Aorta (tissue), 5 donors: ENCODE measurements at places on chromosomes 13 and 19. TPM values are rescaled to one million over a fixed set of nuclear protein-coding genes. Genes with fewer than 3 reads are reported as not detected.
A peak's percentile ranks its signal among the peaks of the same experiment; 100 is the strongest.

GRCh38 chr13:95652244-95652764 lies 7.8 kb upstream of the DZIP1 start:
- no peak for DNase-seq

DNA sequence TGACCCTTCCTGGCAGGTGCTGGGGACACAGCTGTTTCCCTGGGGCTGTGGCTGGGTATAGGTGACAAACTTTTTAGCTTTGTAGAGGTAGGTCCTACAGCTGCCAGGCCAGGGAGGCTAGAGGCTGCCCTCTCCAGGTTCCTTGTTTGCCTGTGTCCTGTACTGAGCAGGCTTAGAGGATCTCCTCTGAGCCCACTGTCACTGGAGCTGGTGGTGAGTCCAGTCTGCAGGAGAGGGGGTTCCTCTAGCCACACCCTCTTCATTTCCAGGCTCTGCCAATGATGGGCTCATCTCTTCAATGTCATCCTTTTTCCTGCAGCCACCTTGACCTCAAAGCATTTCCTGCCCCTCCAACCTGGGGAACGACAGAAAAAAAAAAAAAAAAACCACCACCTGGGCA lies 12.6 kb upstream of the RAB11B start:
- peak; percentile 12 for DNase-seq

- DNase-seq = no peak
Measured at GRCh38 chr19:17504456-17504855, 7.0 kb upstream of the PGLS start.

- peak; percentile 84 for DNase-seq
Measured at GRCh38 chr19:40466219-40466984, 399 bp upstream of the SPTBN4 start.

DZIP1 gene
- 17.4 TPM for total RNA-seq

C13orf46 gene
- total RNA-seq = 2.1 TPM

DLL3 gene
- not detected for total RNA-seq
